HT1080 (cell line): ENCODE measurements at places on chromosomes 7 and 10.

DNA sequence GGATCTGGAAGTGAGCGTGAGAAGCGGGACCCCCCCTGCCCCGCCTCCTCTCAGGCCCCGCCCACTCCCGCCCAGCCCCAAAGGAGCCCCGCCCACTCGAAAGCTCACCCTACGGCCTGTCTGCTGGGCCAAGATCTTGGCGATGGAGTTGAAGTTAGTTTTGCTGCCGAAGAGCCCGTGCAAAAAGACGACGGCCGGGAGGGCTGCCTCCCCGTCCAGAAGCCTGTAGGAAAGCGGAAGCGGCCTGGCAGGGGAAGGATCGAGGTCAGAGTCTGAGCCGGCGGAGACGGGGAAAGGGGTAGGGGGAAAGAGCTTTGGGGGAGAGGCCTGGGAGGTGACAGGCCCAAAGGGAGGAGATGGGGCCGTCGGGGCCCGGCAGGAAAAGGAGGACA, 386 bp downstream of the ABHD11 start:
- no peak for DNase-seq

GRCh38 chr10:78433766-78434535, 400.3 kb downstream of the RPS24 start:
- DNase-seq: no peak

DNA sequence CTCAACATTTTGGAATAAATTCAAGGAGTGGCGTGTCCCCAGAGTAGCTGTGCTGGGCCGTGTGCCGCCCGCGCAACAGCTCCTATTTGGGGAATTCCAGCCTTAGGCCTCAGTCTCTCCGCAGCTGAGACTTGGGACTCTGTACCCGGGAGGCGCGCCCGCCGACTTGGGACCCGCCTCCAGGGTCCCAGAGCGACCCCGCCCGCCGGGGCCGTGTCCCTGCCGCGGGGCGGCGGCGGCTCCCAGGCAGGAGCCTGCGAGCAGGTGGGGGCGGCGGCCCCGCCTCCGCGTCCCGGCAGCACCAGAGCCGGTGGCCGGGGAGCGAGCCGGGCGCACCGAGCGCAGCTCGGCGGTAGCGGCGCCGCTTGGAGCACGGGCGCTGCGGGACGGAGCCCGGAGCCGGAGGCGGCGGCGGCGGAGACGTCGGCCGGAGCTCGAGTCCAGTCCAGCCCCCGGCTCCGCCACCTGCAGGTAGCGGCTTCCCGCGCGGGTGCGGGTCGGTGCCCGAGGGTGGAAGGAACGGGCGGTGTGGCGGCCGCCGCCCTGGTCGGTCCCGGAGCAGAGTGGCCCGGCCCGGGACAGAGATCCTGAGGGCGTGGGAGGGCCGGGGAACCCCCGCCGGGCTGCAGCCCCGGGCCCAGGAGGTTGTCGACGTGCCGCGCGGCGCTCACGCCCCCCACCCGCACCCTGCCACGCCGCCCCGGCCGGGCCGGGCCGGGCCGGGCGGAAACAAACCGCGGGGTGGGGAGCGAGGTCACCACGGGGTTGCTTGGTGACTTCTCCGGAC, at the start of gene WIPF3:
WIPF3 (plus strand) TSS at position 301 of the 787 bp plus-strand sequence. CDS start 28,217 bp downstream, outside the sequence.
- no peak for DNase-seq

DNA sequence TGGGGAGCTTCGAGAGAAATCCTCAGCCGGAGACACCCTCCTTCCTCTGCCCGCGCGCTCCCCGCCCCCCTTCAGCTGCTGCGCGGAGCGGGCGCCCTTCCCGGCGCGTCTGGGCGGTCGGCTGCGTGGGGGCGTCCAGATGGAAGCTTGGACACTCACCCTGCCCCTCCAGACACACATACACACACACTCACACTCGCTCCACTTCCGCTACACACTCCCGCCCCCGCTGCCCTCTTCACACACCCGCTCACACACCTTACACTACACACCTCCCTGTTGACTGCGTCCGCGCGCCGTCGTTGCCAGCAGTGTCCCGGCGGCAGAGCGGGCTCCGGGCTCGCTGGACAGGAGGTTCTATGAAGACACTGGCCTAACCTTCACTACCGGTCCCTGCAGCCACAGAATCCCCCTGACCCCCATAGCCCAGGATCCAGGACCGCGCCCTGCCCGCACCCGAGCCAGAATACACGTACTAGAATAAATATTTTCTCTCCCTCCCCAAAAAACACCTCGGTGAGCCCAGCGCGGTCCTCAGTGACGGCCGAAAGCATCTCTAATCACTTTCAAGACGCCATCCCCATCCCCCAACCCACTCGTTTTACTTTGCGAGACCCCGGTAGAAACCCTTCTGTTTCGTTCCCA, 1.1 kb upstream of the EGR2 start:
- DNase-seq: peak; percentile 29
